ENCODE measurements at places on chromosomes 12 and 14.
A peak's percentile ranks its signal among the peaks of the same experiment; 100 is the strongest.

DNA sequence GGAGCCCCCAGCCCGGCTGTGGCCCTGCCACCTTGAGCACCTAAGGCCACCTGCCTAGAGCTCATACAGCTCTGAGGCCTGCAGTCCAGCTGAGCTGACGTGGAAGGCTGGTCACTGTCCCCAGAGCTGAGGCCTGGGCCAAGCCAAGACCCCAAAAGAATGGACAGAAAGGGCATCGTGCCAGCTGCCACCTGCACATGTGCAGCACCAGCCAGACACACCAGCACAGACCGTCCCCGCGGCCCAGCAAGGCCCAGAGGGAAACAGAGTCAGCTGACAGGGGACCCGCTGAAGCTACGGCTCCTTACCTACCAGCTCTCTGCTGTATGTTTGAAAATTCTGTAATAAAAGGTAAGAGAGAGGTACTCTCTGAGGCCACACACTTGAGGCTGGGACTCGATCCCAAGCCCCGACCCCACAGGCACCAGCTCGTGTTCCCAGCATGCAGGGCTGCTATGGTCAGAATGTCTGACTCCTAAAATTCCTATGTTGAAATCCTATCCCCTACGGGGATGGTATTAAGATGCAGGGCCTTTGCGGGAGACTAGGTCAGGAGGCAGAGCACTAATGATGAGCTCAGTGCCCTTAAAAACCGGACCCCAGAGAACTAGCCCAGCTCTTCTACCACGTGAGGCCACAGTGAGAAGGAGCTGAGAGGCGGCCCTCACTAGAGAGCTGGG, 25.4 kb downstream of the BRF1 start:
- DNase-seq = no peak

DNA sequence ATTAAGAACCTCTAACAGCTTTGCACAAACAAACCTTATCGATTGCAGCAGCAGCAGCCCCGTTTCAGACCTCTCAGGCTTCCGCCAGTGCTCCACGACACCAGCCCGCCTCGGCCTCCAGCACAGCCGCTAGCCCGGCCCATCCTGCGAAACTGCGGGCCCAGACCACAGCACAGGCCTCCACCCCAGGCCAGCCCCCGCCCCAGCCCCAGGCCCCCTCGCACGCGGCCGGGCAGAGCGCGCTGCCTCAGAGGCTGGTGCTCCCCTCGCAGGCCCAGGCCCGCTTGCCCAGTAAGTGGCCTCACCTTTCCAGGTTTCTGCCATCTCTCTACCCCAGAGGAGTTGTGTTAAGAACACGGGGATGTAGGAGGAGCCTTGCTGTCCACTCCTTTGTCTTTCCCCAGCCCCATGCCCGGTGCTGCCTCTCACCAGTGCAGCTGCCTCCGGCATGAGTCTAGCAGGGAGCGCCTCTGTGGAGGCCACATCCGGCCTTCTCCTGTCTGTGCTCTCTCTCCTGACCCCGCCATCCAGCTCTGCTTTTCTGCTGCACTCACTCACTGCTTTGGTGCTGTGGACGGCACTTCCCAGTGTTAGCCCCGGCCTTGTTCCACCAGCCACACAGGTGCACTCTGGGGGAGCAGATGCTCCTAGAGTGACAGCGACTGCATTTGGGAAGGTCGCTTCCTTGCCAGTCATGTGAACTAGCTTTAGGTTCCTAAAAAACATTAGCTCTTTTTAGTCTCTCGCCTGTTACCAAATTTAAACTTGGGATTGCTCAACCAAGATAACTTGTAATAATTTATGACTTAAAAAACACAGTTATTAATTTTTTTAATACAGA, 71.5 kb downstream of the EP400 start:
- no peak for DNase-seq

- DNase-seq = no peak
Observed at GRCh38 chr12:21483531-21483930, 17.9 kb downstream of the RECQL start.

- no peak for DNase-seq
Observed at GRCh38 chr14:101844219-101844618, 82.7 kb downstream of the PPP2R5C start.

DNA sequence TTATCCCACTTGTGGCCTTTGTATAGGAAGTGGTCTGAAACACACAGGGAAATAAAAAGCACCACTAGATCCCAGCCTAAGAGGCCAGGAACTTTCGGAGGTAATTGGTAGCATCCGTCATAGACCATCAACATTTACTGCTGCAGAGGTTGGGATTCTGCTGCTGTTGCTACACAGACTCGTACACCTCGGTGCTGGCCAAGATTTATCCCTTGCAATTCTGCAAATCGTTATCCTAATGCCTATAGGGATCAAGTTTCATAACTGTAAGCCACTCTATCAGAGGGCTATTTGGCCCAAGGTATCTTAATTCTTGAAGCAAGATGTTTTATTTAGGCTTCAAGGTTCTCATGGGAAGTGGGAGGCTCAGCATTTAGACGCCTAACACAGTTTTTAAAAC, 913.6 kb downstream of the GALC start:
- no peak for DNase-seq

DNA sequence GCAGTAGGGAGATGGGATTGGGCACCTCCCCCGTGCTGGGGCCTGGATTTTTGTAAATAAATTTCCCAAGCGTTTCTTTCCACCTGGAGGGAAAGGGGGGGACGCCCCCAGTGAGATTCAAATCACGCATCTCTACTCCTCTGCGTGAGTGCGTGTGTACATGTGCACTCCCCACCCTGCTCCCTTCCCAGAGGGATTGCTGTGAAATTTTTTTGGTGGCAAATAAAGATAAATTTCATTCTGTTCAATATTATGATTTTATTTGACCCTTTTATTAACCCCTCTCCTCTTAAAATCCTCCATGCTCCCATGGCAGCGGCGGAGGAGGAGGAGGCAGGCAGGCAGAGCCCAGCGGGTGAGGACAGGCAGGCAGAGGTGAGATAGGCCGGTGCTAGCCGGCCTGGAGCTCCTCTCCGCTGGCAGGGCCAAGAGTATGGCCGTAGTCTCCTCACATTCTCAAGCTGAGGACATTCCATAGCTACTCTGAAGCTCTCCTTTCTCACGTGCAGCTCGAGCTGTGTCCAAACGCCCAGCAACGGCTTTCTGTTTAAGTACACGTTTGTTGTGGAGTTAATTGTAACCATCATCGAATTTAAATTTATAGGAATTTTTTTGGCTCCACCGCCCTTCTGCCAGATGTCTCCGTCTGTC, 1.5 kb upstream of the HOTAIR start:
- DNase-seq = no peak

- no peak for DNase-seq
Observed at GRCh38 chr14:100915560-100915959, 12.0 kb upstream of the RTL1 start.

GRCh38 chr12:115964626-115965025, 312.9 kb downstream of the MED13L start:
- DNase-seq = no peak

- DNase-seq = no peak
Observed at GRCh38 chr12:25135531-25136154, 59.3 kb downstream of the DNAI7 start.

DNA sequence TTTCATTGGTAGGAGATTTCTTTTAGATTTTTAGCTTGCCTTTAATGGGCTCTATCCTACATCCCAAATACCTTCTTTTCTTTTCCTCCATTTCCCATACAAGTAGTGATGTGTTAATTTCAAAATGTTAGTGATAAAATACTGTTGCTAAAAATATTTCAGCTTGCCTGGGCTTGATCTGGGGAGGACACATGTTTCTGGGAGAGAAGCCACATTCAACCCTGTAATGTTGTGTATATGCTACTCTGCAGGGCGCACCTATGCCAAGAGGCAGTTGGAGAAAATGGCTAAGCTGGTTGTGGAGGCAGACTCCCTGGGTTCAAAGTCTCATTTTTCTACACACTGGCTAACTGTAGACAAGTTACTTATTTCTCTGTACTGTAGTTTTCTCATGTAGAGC, 26.3 kb downstream of the FLRT2 start:
- no peak for DNase-seq

- DNase-seq = no peak
Observed at GRCh38 chr14:69687606-69688298, 76.4 kb downstream of the SUSD6 start.

- DNase-seq = peak; percentile 61
Observed at GRCh38 chr12:116559162-116559935, at the start of gene MAP1LC3B2. Gene MAP1LC3B2 (plus strand): TSS chr12:116559381. CDS start chr12:116575943, 16,562 bp downstream.

- no peak for DNase-seq
Observed at GRCh38 chr12:132804426-132804861, 24.2 kb downstream of the GOLGA3 start.

- no peak for DNase-seq
Observed at GRCh38 chr12:14239935-14240872, 125.3 kb upstream of the ATF7IP start.

GRCh38 chr12:108584456-108585065, 13.3 kb downstream of the TMEM119 start:
- DNase-seq = no peak

DNA sequence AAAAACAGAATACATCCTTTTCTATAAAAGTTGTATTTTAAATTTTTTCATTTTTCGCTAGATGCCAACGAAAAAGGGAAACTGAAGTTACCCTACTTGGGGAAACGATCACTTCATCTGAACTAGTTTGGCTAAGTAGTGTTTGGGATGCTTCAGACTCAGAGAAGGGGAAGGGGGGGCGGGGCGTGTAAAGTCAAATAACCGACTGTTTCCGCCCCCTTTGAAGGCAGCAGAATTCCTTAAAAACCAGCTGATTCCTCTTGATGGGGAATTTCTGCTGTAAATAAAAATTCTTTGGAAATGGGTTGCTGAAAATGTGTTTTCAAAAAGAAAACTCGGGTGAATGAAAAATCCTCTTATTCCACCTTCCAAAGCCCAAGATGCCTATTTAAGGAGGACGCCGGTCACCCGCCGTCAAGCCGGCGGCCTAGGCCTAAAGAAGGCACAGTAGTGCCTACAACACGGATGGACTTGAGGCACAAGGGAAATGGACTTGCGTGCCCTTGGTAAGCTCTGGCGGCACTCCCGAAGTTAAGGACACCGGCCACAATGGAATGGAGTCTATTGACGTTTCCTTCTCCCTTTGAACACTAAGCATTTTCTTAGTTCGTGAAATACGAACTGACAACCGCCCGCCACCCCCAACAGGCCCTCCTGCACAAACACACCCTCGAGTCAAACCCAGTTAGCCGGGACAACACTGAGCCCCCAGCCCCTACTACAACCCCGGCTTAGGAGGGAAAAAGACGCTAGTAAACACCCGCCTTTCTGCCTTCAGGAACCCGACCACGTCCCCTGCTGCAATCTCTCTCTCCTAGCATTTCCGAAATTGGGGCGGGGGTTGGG, 1.9 kb downstream of the ATXN2 start:
- DNase-seq = no peak

DNA sequence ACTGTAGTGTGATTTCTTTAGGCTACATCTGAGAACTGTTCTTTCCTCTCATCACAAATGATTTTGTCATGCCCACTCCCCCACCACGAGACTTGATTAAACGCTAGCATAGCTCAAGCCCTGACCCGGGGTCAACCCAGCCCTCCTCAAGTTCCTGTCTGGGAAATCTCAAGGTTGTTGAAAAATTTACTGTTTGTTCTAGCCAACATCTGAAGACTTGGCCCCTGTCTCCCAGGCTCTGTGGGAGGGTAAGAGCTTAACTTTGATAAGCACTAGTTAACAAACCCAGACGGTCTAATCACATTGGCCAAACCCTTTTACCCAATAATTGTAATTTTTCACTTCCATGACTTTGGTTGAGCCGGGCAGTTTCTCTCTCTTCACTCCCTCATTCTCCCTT, 86.2 kb upstream of the AMIGO2 start:
- DNase-seq = no peak

GRCh38 chr12:126903027-126903876, 1363.7 kb upstream of the TMEM132C start:
- DNase-seq = no peak

DNA sequence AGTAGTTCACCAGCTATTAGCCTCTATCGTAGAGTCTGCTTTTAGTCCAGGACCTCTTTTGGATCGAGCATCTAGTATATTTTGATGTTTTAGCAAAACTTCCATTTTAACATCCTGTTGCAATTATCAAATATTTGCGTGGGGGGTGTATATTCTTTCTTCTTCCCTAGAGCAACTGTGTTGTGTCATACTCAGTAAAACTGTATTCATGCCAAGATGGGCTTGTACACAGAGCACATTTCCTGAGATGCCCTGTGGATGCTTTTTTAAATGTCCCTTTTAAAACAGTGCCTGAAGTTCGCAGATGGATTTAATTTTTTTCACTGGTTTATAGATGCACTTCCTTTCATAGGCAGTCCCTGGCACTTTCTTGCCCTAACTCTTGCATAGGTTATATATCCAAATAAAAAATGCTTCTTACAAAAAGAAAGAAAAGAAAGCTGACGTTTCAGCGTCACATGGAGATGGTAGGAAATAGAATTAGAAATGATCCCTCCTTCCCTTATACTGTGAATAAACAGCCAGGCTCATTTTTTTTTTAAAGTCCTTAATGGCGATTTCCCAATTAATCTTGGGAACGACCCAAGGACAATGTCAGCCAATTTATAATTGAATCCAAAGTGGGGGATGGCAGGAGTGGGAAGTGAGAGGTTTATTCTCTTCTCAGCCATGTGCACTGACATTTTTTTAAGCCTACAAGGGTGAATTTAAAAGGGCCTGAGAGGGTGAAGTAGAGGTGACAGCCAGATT, 247.0 kb downstream of the SLC41A2 start:
- DNase-seq = no peak

DNA sequence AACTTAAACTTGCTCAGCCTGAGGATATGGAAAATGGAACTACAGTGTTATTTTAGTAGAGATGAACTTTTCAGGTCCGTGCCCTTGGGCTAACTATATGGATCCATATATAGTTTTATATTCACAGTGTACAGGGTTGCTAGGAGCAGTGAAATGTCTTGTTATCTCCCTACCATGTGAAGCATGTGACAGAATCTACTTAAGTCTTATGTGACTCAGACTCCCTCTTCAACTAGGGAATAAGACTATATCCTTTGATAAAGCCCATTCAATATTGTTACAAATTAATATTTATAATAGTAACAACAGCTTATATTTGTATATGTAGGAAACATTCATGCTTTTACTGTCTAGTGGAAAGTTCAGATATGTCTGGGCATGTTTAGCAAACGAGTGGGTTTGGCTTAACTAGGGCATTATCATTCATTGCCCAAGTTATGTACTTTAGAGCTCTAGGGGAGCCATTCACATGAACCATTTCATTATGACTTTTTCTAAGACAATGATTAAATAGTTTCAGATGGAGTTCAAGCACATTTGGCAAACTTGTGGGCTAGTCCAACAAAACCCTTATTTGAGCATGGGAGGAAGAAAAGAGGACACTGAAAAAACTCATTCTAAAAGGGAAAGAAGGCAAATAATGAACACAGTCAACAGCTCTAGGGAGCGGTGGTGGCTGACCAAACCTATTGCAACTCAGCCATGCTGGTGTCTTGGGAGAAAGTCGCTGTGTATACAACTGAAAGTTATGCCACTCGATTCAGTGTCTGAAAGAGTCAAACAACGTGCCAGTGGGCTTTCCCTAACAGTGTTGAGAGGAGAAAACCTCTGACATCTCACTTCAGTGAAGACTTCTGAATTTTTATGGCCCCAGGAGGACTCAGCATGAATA, 305.9 kb upstream of the G2E3 start:
- DNase-seq = no peak

DNA sequence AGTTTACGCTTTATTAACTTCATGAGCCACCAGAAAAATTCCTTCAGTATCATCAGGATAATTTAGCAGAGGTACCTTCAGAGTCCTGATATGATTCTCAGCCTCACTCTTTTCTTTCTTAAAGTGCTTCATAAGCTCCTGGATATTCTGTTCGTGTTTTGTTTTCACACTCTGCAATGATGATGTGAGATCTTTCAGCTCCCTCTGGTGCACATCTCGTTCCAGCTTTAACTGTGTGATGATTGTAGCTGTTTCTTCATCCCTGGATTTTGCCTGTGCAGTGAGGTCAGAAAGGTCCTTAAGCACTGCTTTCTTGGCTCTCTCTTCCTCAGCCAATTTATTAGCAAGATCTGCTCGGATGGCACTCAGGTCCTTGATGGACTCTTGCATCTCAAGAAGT, 156.7 kb downstream of the CEP128 start:
- no peak for DNase-seq

Measured in stimulated activated CD8-positive, alpha-beta memory T cell treated with anti-CD3 and anti-CD28 coated beads, Interleukin-7, amount 100 ng/mL, for 4 hours (primary cell).